ENCODE measurements at places on chromosomes 2 and 18.

DNA sequence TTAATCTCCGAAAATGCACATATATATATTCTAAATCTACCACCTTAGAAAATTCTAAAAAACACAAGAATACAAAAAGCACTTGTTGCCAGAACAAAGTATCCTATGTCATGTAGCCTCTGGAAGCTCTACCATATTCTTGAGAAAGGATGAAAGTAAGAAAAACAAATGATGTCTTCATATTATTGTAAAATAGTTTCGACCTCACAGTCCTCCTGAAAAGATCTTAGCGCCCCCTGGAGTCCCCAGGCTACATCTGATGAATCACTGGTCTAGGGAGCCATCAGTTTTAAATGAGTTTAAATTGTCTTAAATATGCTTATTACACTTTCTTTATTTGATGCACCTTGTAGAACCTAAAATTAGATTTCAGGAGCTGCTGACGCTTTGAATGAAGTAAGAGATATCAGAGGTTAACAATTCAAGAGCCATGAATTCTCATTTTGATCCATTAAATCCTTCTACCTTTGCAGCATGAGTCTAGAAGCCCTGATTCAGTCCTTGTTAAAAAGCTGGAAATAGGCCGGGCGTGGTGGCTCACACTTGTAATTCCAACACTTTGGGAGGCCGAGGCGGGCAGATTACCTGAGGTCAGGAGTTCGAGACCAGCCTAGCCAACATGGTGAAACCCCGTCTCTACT is 138.8 kb downstream of the MCFD2 start:
- DNase-seq: peak; percentile 76

DNA sequence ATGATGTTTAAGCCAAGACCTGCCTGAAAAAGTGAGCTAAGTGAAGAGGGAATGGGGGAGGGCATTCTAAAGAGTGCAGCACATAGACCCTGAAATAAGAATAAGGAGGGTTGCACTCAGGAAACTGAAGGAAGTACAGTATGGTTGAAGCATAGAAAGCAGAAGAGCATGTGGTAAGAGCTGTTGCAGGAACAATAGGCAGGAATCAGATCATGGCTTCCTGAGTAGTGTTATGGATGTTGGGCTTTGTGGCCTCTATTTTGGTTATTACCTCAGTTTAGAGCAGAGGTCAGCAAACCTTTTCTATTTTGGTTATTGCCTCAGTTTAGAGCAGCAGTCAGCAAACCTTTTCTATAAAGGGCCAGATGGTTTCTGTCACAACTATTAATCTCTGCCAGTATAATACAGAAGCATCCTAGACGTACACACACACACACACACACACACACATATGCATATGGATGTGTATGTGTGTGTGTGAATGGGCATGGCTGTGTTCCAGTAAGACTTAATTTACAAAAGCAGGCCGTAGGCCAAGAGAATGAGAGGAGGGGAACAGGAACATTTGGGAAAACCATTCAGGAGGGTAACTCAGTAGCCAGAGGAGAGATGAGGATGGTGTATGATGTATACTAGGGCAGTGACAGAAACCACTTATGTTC is 91.1 kb upstream of the MYO3B start:
- no peak for DNase-seq

DNA sequence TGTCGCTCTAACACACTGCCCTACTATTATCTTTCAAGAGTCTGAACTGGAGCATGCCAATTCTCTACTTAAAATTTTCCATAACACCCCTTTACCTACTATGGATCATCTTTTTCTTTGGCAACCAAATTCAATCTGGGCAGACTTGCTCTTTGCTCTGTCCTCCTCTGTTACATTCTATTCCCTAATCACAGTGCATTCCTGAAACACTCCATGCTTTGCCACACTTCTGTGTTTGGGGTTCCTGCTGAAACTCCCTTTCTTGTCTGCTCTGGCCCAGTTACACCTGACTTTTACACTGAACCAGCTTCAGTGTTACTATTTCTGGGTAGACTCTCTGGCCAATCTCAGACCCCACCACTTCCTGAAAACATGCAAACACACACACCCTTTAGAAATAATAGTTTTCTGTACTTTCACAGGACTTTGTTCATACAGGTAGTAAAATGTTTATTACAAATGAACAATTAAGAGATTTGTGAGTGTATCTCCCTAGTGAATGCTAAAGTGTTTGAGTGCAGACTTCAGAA is 119.9 kb upstream of the DCC start:
- DNase-seq: no peak

GRCh38 chr2:202786842-202787241 is 84.7 kb downstream of the ICA1L start:
- no peak for DNase-seq

DNA sequence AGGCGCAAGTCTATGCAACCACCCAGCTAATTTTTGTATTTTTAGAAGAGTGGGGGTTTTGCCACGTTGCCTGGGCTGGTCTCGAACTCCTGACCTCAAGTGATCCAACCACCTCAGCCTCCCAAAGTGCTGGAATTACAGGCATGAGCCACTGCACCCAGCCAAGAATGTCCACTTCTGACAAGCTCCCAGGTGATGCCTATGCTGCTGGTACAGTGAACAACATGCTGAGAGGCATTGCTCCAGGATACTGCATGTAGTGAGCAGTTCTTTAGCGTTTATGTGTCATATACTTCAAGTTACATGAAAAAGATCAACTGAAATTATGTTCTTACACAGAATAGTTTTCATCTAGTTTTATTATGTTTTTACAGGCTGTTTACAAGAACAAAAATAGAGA is 17.2 kb upstream of the ELAC1 start:
- DNase-seq: no peak

- peak; percentile 9 for DNase-seq
These were observed 44.0 kb downstream of the COLEC12 start for GRCh38 chr18:456361-457139.

DNA sequence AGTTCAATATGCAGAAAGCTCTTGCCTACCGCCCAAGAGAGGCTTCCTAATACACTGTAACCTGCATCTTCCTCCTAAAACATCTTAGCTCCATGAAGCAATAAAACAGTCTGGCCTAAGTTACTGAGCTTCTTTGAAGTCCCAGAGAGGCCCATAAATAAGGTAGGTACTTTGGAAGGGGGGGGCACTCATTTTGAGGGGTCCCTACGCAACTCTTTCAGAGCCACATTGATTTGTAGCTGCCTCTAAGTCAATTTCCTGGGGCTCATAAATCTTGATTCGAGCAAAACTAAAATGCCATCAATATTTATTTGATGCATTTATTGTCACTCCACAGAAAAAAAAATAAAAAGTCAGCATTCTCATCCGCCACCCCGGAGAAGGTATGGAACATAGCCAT is 60.4 kb upstream of the SIX2 start:
- DNase-seq: no peak

- no peak for DNase-seq
These were observed 75.5 kb downstream of the DDX1 start for GRCh38 chr2:15666861-15667808.

DNA sequence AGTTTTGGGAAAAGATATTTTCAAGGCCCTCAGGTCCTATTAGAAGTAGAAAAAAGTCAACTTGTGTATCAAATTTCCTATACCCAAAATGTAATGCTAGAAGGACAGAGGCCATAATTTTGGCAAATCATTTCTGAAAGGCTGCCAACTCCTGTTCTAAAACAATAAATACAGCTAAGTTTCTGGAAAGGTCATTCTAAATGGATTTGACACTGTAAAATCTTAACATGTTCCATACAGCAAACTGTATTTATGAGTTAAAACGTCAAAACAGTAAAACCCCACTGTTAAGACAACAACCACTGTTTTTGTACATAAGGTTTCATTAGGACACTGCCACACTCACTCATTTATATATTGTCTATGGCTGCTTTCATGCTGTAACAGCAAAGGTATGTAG is 9.7 kb downstream of the FAM98A start:
- DNase-seq: no peak

GRCh38 chr2:198448789-198449188 is 644.4 kb downstream of the PLCL1 start:
- DNase-seq: no peak

DNA sequence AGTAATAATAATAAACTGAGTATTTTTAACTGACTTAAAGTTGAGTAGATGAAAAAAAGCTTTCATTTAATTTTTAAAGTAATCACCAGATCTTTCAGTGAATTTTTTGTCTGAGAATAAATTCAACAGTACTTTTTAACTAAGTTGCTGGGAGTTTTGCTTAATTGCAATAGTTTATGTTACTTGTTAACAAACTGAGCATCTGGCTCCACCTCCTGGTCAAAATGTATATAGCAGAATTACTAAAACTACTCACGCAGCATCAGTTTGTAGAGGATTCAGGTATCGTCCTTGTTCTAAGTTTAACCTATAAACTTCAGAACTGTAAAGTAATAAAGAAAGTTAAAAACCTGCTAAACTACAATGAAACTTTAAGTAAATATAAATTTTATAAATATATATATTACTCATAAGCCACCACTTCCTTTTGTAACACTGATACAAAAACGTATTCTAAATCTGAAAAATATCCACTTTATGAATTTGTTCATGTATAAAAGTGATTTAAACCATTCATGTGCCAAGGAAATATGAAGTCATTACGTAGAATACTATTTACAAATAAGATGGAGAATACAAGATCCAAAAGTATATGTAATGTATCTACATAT is 21.3 kb downstream of the NOL10 start:
- DNase-seq: peak; percentile 78

- peak; percentile 11 for DNase-seq
These were observed 214.8 kb upstream of the RAB6C start for GRCh38 chr2:129764376-129765325.
